ENCODE measurements at places on chromosomes 11 and 22. TPM values are rescaled to one million over a fixed set of nuclear protein-coding genes. Genes with fewer than 3 reads are reported as not detected.

Gene SLCO2B1
- not detected for total RNA-seq

Gene VPS11
- total RNA-seq: 20.2 TPM

- peaks cover 68% of the 10 kb centered on the region for H3K36me3 ChIP-seq
- H3K27me3 ChIP-seq: no peaks in the 10 kb centered on the region
- no peak overlapping the region for H3K4me3 ChIP-seq
- DNase-seq: no peak
- H3K27ac ChIP-seq: peak overlapping the region; percentile 75
These were observed 68.6 kb upstream of the SORL1-AS1 start for GRCh38 chr11:121521145-121522042.

Gene LARGE1
- 0.28 TPM for total RNA-seq

GRCh38 chr11:9095421-9095820 is 4.0 kb upstream of the SCUBE2 start:
- no peak for DNase-seq
- H3K36me3 ChIP-seq: no peaks in the 10 kb centered on the region
- no peak overlapping the region for H3K27ac ChIP-seq
- peaks cover 42% of the 10 kb centered on the region for H3K27me3 ChIP-seq
- H3K4me3 ChIP-seq: no peak overlapping the region
- H3K4me1 ChIP-seq: no peaks in the 10 kb centered on the region

DNA sequence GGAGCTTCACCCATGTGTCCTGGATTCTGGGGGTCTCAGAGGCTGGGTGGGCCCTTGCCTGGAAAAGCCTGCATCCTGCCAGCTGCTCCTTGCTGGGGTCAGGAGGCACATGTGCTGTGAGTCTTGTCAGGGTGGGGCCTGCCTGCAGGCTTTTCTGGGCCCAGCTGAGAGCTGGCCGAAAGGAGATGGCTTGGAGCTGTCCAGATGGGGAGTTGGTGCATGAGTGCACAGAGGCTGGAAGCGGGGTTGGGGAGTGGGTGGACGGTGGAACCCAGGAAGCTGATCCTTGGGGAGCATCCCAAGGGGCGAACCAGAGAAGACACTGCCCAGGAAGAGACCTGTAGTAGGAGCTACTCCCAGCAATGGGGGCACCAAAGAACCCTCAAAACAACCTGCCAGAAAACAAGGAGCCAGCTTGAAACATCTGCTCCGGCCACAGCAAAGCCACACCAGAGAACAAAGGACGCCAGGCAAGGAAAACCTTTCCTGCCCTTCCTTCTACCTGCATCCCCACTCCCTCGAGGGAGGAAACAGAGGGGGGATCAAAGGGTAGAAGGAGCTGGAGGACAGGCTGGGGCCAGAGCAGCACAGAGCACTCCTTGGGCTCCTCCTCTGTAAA is 8.2 kb upstream of the KCTD17 start:
- no peaks in the 10 kb centered on the region for H3K27me3 ChIP-seq
- no peak overlapping the region for H3K4me3 ChIP-seq
- no peak for DNase-seq
- no peaks in the 10 kb centered on the region for H3K36me3 ChIP-seq
- no peak overlapping the region for H3K27ac ChIP-seq

- DNase-seq: no peak
- peaks cover 3% of the 10 kb centered on the region for H3K27me3 ChIP-seq
- H3K27ac ChIP-seq: peak overlapping the region; percentile 18
- no peaks in the 10 kb centered on the region for H3K4me1 ChIP-seq
- H3K36me3 ChIP-seq: no peaks in the 10 kb centered on the region
These were observed 88.3 kb downstream of the FBXO7 start for GRCh38 chr22:32562916-32563315.

GRCh38 chr11:132639986-132640385 is 892.3 kb downstream of the OPCML start:
- H3K4me1 ChIP-seq: peaks cover 8% of the 10 kb centered on the region
- H3K27ac ChIP-seq: no peak overlapping the region
- no peaks in the 10 kb centered on the region for H3K36me3 ChIP-seq
- DNase-seq: no peak
- H3K4me3 ChIP-seq: no peak overlapping the region

Gene TRIM66
- 23.0 TPM for total RNA-seq

DNA sequence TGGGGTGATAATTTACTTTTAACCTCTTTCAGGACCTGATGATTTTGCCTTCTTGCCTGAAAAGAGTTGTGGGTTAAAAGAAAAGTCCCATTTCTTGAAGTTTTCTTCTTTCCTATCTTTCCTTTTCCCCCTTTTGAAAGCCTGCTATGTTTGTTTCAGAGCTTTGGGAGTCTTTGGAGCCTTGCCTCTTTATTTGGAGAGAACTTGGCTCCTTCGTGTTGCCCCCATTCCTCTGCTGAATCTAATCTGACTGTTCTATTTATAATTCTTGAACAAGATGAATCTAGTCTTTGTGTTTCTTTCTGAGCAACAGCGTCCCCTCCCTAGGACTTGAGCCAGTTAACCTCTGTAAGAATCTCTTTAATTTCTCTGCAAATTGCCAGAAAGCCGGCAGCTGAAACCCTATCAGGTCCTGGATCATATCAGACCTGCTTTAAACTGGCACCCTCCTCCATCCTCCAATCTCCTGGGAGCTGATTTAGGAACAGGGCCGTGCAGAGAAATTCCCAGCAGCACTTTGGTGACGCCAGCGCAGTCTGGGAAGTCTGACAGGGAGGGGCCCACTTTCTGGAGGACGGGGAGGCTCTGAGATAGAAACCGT is 289.1 kb upstream of the SORL1-AS1 start:
- H3K27me3 ChIP-seq: peaks cover 3% of the 10 kb centered on the region
- DNase-seq: no peak
- H3K4me1 ChIP-seq: no peaks in the 10 kb centered on the region
- H3K36me3 ChIP-seq: no peaks in the 10 kb centered on the region
- no peak overlapping the region for H3K4me3 ChIP-seq

DNA sequence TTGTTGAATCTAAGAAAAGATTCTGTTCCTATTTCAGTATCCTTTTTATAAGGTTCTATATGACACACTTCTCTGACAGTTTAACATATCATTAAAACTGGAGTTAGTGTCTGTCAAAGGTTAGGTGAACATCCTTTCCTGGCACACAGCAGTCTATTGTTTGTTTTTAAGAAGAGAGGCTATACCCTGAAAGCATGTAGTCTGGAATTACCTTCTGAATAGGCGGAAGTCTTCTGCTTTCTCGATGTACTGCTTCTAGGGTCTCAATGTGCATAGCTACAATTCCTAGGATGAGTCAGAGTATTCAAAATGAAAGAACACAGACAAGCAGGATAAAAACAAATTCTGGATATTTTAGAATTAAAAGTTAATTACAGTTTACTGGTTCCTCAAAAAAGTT is 188.6 kb downstream of the SWAP70 start:
- no peaks in the 10 kb centered on the region for H3K4me1 ChIP-seq
- H3K27ac ChIP-seq: no peak overlapping the region
- no peak overlapping the region for H3K4me3 ChIP-seq
- no peak for DNase-seq
- no peaks in the 10 kb centered on the region for H3K27me3 ChIP-seq

DNA sequence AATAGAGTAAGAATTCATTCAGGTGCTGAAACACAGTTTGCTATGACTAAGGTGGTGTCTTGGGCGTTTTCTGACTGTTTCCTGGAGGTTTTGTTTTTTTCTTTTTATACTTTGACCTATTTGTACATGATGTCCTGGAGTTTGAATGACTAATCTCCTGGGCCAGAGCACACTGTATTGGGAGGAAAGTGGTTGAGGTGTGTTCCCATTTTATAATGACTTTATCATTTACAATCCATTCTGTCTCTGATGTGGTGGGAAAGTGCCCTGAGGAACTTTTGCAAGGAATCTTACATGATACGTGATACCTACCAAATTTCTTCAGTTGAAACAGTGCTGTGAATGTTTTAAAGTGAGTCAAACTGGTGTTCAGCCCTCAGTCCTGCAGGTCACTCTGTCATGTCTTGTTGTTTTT is 80.8 kb downstream of the TNRC6B start:
- peak overlapping the region; percentile 66 for H3K27ac ChIP-seq
- H3K4me1 ChIP-seq: peaks cover 34% of the 10 kb centered on the region

Gene IRF7
- total RNA-seq: 61.2 TPM

Gene CEND1
- 0.94 TPM for total RNA-seq

Gene PANX3
- not detected for total RNA-seq

DNA sequence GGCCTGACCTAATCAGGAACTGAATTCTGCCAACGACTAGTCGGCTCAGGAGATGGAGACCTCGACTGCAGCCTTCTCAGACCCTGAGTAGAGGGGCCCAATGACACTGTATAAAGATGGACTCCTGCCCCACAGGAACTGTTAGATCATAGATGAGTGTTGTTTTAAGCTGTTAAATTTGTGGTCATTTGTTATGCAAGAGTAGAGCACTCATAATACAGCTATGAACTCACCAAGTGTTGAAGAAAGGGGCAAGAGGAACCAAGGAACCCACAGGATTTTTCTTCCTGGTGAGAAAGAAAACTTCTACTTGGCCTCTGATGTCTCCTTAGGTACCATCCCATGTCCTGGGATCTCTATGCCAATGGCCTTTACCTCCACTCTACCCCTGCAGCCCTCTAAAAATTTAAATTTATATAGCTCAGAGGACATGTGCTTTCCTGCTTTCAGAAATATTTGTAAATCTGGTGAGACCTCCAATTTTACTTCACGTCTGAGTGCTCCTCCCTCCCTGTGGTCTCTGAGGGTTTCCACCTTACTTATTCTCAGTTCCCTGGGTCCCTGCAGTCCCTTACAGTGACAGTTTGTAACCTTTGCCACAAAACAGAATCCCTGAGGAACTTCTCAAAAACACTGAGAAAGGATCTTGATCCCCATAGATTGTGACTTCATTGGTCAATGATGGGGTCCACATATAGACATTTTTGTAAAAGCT is 256.3 kb upstream of the ARHGAP20 start:
- H3K4me3 ChIP-seq: no peak overlapping the region
- H3K36me3 ChIP-seq: no peaks in the 10 kb centered on the region
- DNase-seq: no peak
- H3K4me1 ChIP-seq: no peaks in the 10 kb centered on the region

Gene SCN2B
- not detected for total RNA-seq

Gene MEN1
- total RNA-seq: 35.8 TPM

- no peak overlapping the region for H3K27ac ChIP-seq
- H3K4me1 ChIP-seq: no peaks in the 10 kb centered on the region
These were observed 225.5 kb upstream of the CCDC90B start for GRCh38 chr11:83511646-83512045.

Gene P2RY2
- total RNA-seq: not detected

DNA sequence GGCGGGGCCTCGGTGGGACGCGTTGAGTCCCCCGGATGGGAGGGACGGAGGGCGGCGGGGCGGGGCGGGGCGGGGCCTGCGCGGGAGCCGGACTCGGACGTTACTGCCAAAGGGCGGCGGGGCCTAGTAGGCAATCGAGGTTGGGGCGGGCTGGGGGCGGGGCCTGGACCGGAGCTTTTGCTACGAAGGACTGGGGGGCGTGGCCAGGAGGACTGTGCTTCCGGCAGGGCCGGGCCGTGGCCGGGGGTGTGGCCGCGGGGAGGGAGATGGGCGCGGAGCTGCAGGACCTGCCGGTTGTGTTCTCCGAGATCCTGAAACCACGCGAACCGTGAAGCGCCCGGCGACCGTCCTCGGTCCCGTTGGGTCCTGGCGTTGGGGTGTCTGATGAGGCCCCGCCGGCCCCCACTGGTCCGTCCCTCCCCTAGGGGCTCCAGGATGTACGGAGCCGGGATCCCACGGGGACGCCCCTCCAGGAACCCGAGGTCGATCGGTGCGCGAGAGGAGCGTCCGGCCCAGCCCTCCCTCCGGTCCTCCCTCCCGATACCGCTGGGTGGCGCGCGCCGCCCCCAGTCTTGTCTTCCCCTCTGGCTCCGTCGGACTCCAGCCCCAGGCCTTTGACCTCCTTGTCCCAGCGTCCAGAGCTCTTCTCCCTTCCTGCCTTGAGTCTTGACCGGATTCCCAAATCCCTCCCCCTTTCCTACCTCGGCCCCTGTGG is 648 bp upstream of the NUDT8 start:
- H3K4me1 ChIP-seq: peaks cover 6% of the 10 kb centered on the region
- H3K4me3 ChIP-seq: peak overlapping the region; percentile 86
- H3K27me3 ChIP-seq: no peaks in the 10 kb centered on the region
- DNase-seq: peak; percentile 97

Gene OR5B21
- not detected for total RNA-seq

All from activated naive CD8-positive, alpha-beta T cell treated with anti-CD3 and anti-CD28 coated beads for 36 hours (primary cell).